ENCODE measurements at places on chromosomes 6 and 20. TPM values are rescaled to one million over a fixed set of nuclear protein-coding genes. Genes with fewer than 3 reads are reported as not detected.

MAP1LC3A gene
- total RNA-seq = 5.7 TPM

- no peak for DNase-seq
Observed at GRCh38 chr20:32580219-32580969, 4.7 kb downstream of the NOL4L start.

DNA sequence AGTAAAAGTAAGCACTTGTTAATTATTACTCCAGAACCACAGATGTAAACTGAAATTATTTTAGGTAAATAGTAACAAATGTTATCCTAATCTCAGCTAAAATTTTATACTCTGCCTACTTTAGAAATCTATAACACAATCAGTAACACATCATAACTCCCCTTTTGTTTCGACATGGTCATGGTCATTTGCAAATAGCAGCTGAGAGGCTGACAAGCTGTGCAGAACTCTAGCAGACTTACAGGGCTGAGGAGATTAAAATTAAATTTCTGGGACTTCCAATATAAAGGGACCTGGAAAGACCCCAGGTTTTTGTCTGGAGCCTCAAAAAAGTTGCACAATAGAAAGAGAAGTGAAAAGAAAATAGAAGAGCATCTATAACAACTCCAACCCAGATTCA is 88.8 kb downstream of the PRL start:
- DNase-seq = no peak

DNA sequence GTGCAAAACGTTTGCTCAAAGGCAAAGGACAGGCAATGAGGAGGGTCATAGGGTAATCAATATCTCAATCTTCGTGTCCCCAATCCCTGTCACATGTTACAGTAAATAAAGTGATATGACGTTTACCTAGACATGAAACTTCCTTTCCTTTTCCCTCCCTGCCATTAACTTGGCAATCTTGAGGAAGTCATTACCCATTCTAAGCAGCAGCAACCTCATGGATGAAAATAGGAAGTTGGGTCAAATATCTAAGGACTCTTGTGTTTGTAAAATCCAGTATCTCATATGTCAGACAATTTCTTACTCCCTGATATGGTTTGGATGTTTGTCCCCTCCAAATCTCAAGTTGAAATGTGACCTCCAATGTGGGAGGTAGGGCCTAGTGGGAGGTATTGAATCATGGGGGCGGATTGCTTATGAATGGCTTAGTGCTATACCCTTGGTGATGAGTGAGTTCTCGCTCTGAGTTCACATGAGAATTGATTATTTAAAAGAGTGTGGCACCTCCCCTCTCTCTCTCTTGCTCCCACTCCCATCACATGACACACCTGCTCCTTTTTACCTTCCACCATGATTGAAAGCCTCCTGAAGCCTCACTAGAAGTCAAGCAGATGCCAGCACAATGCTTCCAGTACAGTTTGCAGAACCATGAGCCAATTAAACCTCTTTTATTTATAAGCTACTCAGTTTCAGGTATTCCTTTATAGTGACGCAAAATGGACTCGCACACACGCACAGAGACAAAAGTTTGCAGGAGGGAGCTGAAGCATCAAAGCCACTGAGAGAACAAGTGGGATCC is 545.9 kb upstream of the JARID2 start:
- no peak for DNase-seq

TRIM38 gene
- 30.5 TPM for total RNA-seq

GRCh38 chr6:82270881-82271635 is 23.5 kb upstream of the IBTK start:
- no peak for DNase-seq

DNA sequence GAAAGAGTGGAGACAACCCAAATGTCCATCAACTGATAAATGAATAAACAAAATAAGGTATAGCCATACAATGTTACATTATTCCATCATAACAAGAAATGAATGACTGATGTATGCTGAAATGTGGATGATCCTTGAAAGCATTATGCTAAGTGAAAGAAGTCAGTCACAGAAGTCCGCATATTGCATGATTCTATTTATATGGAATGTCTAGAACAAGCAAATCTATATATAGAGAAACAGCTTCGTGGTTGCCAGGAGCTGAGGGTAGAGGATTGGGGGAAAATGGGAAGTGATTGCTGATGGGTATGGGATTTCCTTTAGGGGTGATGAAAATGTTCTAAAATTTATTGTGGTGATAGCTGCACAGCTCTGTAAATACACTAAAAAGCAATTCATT is 196.8 kb downstream of the ATXN1 start:
- no peak for DNase-seq

MAPK13 gene
- 53.1 TPM for total RNA-seq

GRCh38 chr6:153511896-153512496 is 380.9 kb upstream of the RGS17 start:
- no peak for DNase-seq

Measured in naive thymus-derived CD4-positive, alpha-beta T cell (primary cell).